ENCODE measurements at places on chromosomes 5 and 9. TPM values are rescaled to one million over a fixed set of nuclear protein-coding genes. Genes with fewer than 3 reads are reported as not detected.

DNA sequence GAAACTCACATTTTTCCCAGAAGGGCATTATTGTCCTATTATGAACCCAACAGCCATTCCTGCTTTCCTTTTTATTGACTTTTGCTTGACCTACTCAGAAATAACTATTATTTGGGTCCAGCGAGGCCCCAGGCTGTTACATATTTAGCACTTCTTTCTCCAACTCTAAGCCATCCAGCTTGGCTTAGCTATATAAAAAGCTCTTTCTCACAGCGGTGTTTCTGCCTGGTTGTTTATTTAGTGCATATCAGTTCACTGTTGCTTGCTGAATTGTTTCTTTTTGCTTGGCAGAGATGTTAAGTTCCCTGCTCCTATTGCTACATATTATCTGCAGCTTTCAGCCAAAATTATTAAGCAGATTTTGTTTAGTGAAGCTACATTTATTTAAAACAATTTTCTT is 1156.8 kb upstream of the SEMA6A start:
- H3K27me3 ChIP-seq = no peaks in the 10 kb centered on the region
- H3K27ac ChIP-seq = no peak overlapping the region
- DNase-seq = no peak
- H3K4me1 ChIP-seq = no peaks in the 10 kb centered on the region
- no peak overlapping the region for H3K4me3 ChIP-seq
- no peaks in the 10 kb centered on the region for H3K36me3 ChIP-seq

GRCh38 chr9:97526895-97527575 is 25.6 kb downstream of the TMOD1 start:
- DNase-seq = no peak
- H3K36me3 ChIP-seq = no peaks in the 10 kb centered on the region
- no peaks in the 10 kb centered on the region for H3K4me1 ChIP-seq
- no peak overlapping the region for H3K27ac ChIP-seq
- H3K4me3 ChIP-seq = no peak overlapping the region
- no peaks in the 10 kb centered on the region for H3K27me3 ChIP-seq

GRCh38 chr9:121179930-121180681 is 21.6 kb downstream of the RAB14 start:
- no peak overlapping the region for H3K4me3 ChIP-seq
- no peak for DNase-seq
- H3K27ac ChIP-seq = peak overlapping the region; percentile 5
- H3K27me3 ChIP-seq = no peaks in the 10 kb centered on the region

Gene PIP5KL1
- 1.7 TPM for total RNA-seq

Gene CCDC183
- total RNA-seq = 0.68 TPM

DNA sequence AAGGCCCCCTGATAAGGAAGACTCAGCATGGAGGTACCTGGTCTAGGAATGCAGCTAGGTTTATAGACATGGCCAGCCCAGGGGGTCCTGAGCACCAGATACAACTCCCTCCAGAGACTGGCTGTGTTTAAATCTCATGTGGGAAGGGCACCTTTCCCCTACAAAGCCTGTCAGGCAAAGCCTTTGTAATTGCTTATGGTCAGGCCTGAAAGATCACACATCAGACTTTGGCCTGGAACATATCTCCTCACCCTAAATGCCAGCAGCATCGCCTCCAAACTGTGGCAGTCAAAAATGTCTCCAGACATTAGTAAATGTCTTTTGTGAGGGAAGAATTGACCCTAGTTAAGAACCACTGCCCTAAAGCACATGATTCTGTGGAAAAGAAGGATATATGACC is 51.6 kb upstream of the MACIR start:
- no peak overlapping the region for H3K4me3 ChIP-seq
- H3K27ac ChIP-seq = no peak overlapping the region
- H3K36me3 ChIP-seq = peaks cover 49% of the 10 kb centered on the region
- peaks cover under 1% of the 10 kb centered on the region for H3K4me1 ChIP-seq
- no peaks in the 10 kb centered on the region for H3K27me3 ChIP-seq

- no peak overlapping the region for H3K27ac ChIP-seq
- no peak for DNase-seq
- no peaks in the 10 kb centered on the region for H3K27me3 ChIP-seq
- no peaks in the 10 kb centered on the region for H3K36me3 ChIP-seq
- H3K4me1 ChIP-seq = no peaks in the 10 kb centered on the region
- no peak overlapping the region for H3K4me3 ChIP-seq
Observed at GRCh38 chr5:102216678-102217077, 79.4 kb downstream of the SLCO4C1 start.

DNA sequence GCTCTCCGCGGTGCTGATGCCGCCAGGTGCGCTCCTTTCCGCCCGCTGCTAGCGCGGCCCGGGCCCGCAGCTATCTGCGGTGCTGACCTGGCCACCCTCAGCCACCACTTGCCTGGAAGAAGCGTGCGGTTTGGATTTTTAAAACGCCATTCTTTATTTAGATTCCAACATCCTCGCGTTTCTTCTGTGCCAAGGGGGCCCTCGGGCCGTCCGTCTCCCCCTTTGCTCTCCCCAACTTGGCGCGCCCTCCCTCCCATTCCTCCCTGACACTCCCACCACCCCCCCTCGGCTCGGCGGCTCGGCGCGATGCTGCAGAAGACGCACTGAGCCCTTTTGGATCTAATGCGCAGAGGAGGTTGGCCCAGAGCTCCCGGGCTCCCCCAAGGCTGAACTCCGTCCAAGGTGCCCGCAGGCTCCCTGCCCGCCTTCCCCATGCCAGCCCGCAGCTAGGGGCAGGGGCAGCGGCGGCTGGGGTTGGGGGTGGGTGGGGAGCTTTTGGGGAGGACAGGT is at the start of gene BARHL1:
TSS of gene BARHL1 (plus strand) at position 331 of the 510 bp plus-strand sequence. CDS start 192 bp downstream, outside the sequence.
- no peak for DNase-seq
- peaks cover 94% of the 10 kb centered on the region for H3K27me3 ChIP-seq
- no peaks in the 10 kb centered on the region for H3K36me3 ChIP-seq

Gene LTC4S
- 6.4 TPM for total RNA-seq

Gene SV2C
- 0.43 TPM for total RNA-seq

Gene SLC6A3
- total RNA-seq = 0.09 TPM

Gene FOXD4L6
- total RNA-seq = not detected

Data from spleen (tissue), 13 donors.